ENCODE measurements at places on chromosomes 1 and 21. TPM values are rescaled to one million over a fixed set of nuclear protein-coding genes. Genes with fewer than 3 reads are reported as not detected.

TSPAN2 gene
- total RNA-seq = 5.1 TPM

CREB3L4 gene
- total RNA-seq = 7.5 TPM

ITLN2 gene
- not detected for total RNA-seq

FCRL2 gene
- total RNA-seq = not detected

KCNE2 gene
- not detected for total RNA-seq

OR2L13 gene
- not detected for total RNA-seq

C1orf210 gene
- total RNA-seq = 2.6 TPM

LCE3C gene
- total RNA-seq = not detected

CNKSR1 gene
- total RNA-seq = 2.1 TPM

GUCA2B gene
- not detected for total RNA-seq

S100A11 gene
- total RNA-seq = 200 TPM

CR2 gene
- not detected for total RNA-seq

LINGO4 gene
- total RNA-seq = not detected

XCL2 gene
- total RNA-seq = not detected

NBPF4 gene
- total RNA-seq = not detected

AMY2B gene
- 57.3 TPM for total RNA-seq

KCNQ4 gene
- total RNA-seq = 0.49 TPM

BSND gene
- not detected for total RNA-seq

IFNLR1 gene
- 6.1 TPM for total RNA-seq

RCSD1 gene
- 32.8 TPM for total RNA-seq

OR2L3 gene
- not detected for total RNA-seq

SPATA1 gene
- 1.1 TPM for total RNA-seq

S100A7 gene
- total RNA-seq = not detected

C1orf21 gene
- 121 TPM for total RNA-seq

NHLH2 gene
- total RNA-seq = not detected

ZNF687 gene
- 7.8 TPM for total RNA-seq

OR13G1 gene
- total RNA-seq = not detected

LRRC71 gene
- not detected for total RNA-seq

CFAP141 gene
- total RNA-seq = not detected

CRYAA gene
- total RNA-seq = not detected

TRIM67 gene
- total RNA-seq = 0.17 TPM

DNASE2B gene
- 32.3 TPM for total RNA-seq

NUP210L gene
- not detected for total RNA-seq

GALE gene
- total RNA-seq = 12.1 TPM

HTR6 gene
- total RNA-seq = not detected

GPATCH4 gene
- total RNA-seq = 35.1 TPM

HAO2 gene
- total RNA-seq = 0.66 TPM

SPAG17 gene
- 1.1 TPM for total RNA-seq

RGS4 gene
- total RNA-seq = not detected

SFT2D2 gene
- total RNA-seq = 40.1 TPM

TIE1 gene
- total RNA-seq = 24.0 TPM

PPIAL4G gene
- total RNA-seq = not detected

VANGL2 gene
- total RNA-seq = 0.98 TPM

All from subcutaneous adipose tissue (tissue), 4 donors.